ENCODE measurements at places on chromosomes 5 and 9.

DNA sequence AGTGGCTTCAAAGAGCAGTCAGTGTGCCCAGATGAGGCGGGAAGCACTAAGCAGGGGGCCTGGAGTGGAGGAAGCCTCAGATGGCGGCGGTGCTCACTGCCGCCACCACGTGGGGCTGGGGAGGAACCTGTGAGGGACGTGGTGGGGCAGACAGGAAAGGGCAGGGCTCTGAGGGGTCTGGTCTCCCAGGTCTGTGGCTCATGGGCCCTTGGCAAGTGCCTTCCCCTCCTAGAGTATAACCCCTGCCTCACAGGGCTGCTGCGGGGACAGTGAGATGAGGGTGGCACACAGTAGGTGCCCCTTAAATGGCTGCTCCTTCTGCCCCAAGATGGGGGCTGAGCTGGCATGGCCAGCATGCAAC is 26.6 kb downstream of the NR5A1 start:
- DNase-seq: no peak

DNA sequence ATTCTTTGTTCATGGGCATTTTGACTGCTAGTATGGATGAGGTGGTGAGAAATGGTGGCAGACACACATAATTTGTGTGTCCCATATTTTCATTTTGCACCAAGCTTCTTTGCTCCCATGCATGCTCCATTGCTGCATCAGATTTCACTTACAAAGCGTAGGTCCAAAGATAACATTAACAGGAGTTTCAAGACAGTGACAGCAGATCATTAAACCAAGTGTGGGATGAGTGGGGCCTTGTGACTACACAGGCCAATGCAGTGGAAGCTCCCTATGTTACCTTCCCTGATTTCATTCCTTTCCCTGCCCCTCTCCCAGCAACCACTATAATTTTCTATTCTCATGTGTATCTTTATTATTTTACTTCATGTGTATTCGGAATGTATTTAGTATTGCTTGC is 142.0 kb downstream of the AOPEP start:
- DNase-seq: no peak

DNA sequence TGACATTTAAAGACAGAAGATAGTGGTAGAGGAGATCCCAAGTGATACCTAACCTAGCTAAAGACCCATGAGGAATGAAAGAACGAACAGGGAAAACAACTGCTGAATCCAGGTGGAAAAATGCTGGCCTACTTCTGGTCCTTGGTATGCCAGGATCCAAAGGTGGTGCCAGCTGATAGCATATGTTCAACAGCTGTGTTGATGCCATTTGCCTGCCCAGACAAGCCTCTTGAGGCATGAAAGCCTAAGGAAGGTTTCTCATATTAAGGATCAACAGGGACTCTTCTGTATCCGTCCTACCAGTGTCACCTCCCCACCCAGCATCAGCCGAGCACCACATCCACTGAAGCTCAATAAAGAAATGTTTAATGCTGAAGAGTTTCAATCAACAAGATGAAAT is 225.7 kb upstream of the DMRT1 start:
- no peak for DNase-seq

GRCh38 chr5:16521521-16522483 is 56.2 kb upstream of the ZNF622 start:
- DNase-seq: no peak

GRCh38 chr5:38595132-38595745 is 38.8 kb upstream of the LIFR start:
- DNase-seq: no peak

DNA sequence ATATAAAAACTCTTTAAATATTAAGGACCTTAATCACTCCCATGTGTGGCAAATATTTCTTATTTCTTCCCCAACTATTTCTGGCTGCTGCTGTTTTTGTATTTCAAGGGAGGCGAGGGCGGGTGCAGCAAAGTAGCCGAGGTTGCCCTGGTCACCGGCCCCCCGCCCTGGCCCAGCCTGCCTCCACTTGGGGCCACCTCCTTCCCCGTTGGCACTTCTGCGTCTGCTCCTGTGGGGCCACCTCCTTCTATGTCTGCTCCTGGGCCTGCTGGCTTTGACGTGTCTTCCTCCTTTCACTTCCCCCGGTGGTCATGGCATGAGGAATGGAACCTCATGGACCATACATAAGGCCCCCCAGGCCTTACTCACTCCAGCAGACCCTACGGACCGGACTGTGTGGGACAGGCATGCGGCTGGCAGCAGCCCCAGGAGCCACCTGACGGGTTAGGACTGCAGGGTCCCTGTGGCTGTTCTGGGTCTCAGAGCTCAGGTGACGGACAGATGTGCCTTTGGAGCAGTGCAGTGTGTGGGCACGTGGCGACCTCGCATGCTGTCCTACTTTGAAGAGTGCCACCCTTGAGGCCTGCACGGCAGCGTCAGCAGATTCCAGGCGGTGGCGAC is 5.8 kb upstream of the ENTPD8 start:
- DNase-seq: no peak

DNA sequence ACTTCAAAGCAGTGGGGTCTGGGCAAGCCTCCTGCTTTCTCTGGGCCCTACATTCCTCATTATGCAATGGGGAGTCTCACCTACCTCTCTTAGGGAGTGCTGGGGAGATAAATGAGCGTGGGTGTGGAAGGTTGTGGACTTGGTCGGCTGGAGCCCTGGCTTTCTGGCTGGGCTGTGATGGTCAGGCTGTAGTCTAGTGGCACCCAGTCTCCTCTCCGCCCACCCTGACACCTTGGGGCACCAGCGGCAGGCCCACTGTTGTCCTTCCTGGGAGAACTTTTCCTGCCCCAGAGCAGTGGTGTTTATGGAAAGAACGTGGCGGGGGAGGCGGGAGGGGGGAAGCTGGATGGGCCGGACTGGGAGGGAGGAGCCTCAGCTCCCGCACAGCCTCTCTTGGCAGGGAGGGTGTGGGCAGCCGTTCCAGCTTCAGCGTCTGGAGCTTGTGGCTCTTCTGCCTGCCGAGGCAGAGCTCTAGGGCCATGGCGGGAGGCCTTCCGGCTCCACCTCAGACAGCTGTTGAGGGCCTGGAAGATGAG is 4.1 kb downstream of the PTGS1 start:
- no peak for DNase-seq

- no peak for DNase-seq
Observed at GRCh38 chr5:172573120-172573882, 67.8 kb upstream of the NEURL1B start.

- DNase-seq: no peak
Observed at GRCh38 chr9:652914-653313, 188.6 kb upstream of the DMRT1 start.

DNA sequence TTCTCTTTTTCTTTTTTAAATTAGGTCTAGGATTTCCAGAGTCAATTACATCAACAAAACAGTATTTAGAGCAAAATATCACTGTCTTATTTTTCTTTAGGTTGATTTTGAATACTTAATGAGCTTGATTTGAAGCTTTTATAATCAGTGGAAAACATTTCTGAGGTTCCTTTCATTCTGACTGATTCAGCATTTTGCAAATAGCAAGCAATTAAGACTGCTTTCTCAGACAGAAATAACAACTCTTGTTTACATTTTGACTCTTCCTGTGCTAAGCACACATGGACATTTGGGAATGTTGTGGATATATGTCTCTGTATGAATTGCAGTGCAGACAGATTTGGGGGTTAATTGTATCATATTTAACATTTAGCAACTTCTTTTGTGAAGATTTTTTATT is 22.2 kb upstream of the MCCC2 start:
- DNase-seq: no peak

- no peak for DNase-seq
Observed at GRCh38 chr5:149537374-149537975, 13.8 kb downstream of the CSNK1A1 start.

DNA sequence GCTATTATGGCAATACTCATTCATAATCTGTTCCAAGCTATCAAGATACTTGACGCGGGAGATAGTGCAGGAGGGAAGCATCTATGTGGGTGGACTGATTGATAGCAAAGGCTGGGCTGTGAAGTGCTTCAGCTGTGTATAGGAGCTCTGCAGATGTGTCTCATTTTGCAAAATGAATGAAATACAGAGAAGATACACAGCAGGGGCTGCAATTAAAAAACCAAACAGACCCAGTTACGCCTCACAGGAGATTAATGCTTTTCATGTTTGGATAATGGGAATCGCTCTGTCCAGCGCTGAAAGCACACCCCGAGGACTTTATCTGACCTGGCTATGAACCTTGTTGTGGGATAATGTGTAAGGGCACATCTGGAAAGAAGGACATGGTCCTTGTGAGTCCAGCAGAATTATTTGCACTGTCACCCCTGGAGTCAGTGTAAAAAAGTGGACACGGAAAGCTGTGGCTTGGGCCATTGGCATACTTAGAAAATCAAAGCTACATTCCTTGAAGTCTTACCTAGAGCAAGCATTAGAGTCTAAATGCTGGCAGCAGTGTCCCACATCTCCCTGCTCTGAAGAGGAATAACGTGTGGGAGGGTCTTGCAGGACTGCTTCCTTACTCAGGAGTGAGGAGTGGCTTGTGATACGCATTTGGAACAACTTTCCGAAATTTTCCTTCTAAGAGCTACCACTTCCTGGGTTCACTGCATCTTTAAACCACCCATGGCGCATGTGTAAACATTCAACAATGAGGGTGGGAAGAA is 2.6 kb downstream of the SH3RF2 start:
- DNase-seq: peak; percentile 5

- DNase-seq: no peak
Observed at GRCh38 chr5:78499485-78499884, 139.1 kb downstream of the SCAMP1 start.

DNA sequence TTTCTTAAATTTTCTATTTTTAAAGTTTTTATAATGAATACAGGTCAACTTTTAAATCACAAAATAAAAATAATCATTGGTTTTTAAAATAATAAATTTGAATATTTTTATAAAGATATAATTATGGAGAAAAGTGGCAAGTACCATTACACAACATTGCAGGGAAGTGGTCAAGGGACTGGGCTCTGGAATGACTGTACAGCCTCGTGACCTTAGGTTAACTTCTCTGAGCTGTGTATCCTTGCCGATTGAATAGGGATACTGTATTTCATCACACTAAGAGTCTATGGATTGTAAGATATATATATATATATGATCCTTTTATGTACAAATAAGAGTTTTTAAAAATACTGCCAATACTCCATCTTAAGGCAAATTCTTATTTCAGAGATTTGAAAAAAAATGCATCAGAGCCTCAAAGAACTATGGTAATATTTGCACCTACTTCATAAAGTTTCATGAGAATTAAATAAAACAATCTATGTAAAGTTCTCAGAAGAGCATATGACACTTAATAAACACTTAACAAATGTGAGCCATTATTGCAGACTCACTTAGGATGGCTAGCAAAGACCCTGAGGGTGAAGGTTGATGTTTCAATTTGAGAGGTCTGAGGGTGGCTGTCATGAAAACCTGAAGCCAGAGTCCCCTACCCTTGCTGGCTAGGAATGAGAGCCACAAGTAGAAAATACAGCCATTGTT is 136.5 kb downstream of the CCDC192 start:
- DNase-seq: no peak

DNA sequence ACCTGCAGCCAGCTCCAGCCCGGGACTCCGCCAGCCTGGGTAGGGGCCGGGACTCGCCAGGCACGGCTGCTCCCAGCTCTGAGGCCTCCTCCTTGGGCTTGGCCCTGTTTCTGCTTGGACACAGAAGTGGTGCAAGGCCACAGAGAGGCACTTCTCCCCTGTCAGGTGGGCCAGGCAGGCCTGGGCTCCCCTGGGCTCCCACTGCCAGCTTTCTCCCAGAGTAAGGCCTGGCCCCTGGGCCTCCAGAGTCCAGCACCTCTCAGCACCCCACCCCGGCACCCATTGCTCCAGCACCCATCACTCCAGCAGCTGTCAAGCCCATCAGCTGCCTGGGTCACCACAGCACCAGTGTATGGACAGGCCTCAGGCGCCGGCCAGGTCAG is 71.1 kb upstream of the LRRTM2 start:
- DNase-seq: no peak

- no peak for DNase-seq
Observed at GRCh38 chr9:117403403-117403811, 11.4 kb downstream of the ASTN2 start.

DNA sequence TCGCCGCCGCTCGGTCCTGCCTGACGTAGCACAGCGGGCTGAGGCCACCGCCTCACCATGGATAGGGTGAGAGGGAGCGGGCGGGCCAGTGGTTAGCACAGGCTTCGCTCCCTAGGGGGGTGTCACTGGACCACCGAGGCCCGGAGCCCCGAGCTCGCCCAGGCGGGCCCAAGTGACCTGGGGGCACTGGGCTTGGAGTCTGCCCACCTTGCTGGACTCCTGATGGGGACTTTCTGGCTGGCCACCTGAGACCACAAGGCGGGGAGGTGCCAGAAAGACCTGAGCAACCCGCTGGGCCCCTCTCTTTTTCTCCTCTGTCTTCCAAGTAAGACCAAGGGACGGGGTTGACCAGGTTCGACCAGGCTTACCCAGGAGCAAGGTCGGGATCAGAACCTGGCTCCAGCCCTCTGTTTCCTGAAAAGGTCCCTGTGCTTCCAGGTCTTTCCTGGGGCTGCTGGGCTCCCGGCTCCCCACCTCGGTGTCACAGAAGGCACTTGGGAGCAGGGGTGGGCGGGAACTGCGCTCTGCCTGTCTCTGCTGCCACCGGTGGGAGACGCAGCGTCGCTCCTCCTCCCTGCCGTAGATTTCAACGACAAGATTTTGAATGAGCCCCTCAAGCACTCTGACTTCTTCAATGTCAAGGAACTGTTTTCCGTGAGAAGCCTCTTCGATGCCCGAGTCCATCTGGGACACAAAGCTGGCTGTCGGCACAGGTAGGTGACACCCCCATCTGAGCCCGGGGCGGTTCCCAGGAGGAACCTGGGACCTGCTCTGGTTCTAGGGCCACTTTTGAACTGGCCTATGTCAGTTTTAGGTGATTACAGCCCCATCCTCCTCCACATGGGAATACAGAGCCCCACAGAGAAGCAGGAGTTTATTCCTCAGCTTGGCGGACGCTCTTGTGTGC is 1.0 kb downstream of the MRPS2 start:
- DNase-seq: no peak

DNA sequence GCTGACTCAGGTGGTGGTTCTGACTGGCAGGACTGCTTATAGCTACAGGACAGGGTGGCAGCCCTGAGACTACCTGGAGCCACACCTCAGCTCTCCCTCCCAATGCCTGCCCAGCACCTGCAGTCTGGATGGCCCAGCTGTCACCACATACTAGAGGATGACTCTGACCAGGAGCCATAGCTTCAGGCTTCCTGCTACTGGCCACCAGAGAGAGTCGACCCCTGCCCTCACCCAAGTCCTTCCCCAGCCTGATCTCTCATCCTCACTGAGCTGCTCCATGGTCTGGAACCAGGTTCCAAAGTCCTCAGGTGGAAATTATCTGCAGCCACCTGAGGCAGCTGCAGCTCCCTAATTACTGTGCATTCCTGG is 25.6 kb upstream of the TDRD7 start:
- no peak for DNase-seq

DNA sequence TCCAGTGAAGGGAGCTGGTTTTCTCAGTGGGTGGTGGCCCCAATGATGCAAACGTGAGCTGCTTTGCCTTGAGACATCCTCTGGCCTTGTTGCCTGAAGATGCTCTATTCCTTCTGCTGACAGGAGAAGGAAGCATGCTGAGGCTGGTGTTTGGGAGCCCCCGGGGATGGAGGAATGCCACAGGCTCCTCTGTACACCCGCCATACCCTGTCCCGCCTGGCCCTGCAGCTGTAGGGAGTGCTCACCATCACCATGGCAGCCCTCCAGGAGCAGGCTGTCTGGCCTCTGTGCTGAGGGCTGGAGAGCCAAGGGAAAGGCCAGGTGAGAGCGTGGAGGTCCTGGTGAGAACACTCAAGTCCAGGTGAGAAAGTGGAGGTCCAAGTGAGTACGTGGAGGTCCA is 134.4 kb downstream of the MRPL36 start:
- DNase-seq: no peak

GRCh38 chr5:399296-400281 is 43.4 kb upstream of the EXOC3 start:
- DNase-seq: peak; percentile 80
